Endothelial cell of umbilical vein (primary cell): ENCODE measurements at places on chromosomes 2 and 18.

DNA sequence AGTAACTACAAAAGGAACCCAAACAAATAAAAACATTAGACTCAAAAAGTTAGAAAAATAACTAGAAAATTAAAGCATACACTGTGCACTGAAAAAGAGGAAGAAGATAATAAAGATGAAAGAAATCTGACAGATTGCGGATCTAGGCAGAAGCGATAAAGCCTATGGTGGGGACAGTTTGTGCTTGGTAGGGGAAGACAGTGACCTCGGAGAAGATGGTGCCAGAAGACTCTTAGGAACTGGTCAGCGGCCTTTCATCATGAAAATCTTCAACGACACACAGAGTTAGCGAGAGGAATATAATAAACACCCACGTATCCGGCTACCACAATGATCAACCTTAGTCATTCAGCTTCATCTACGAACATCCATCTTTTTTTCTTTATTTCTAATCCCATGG, 180.5 kb downstream of the HDAC4 start:
- DNase-seq, result no peak

GRCh38 chr18:33717339-33717738, 139.3 kb downstream of the ASXL3 start:
- no peak for DNase-seq

GRCh38 chr2:163200741-163201140, 362.2 kb upstream of the KCNH7 start:
- DNase-seq, result no peak

GRCh38 chr18:62769216-62769615, 53.9 kb downstream of the PHLPP1 start:
- DNase-seq, result no peak

- no peak for DNase-seq
Measured at GRCh38 chr2:90207454-90208058, 1516.1 kb downstream of the RPIA start.

DNA sequence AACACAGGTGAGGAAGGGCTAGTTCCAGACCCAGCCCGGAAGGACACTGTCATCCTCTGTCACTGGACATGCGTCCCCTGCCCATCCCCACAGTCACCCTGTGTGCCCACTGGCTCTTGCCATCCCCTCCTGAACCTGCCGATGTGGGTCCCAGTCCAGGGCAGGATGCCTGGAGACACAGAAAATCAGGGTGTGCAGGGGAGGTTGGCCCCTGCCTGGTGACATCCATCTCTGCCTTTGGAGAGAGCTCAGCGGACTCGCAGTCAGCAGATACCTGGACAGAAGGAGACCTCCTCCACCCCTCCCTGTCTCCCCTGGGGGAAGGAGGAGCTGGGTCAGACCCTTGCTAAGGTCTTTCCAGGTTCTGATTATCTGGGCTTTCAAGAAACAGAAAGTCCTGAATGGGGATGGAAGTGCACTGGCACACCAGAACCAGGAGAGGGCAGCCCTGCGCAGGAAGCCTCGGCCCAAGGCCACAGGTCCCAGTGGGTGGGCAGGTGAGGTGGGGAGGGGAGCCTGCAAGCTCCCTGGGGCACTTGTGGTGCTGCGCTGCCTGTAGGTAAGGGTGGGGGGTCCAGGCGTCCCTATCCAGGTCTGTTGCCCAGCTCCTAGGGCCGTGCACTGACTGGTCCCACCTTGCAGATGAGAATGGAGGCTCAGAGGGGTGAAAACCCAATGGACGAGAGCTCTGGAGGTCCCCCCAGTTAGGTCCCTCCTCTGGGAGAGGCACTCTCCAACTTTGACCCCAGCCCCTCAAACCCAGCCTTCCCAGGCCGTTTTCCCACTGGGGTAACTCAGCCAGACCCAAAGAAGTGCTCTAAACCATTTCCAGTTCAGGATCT, 9.7 kb upstream of the OTOS start:
- peak; percentile 22 for DNase-seq

GRCh38 chr2:107932979-107933378, 53.3 kb upstream of the SLC5A7 start:
- no peak for DNase-seq

- no peak for DNase-seq
Measured at GRCh38 chr18:63832470-63832869, 55.0 kb upstream of the SERPINB2 start.

GRCh38 chr2:60602828-60603532, 49.5 kb upstream of the BCL11A start:
- DNase-seq, result no peak

- no peak for DNase-seq
Measured at GRCh38 chr2:96151595-96152303, 6.5 kb upstream of the DUSP2 start.

DNA sequence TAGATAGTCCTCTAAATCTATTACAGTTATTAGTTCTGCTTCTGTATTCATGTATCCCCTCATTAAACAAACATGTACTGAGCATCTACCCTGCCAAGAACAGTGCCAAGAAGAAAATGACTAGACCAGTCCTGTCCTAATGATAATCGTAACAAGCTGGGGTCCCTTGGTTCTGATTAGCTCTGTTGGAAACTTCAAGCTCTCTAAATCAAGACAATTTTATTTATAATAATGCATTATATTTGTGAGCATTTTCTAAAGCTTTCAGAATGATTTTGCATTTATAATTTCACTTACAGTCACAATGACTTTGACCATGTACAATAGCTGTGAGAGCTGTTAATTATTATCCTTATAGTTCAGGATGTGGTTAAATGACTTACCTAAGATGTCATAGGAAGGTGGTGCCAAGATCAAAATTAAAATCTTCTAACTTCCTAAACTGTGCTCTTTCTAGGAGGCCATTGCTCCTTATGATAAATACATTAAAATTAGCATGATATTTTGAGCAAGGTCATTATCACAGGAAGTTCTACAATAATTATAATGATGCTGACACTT, 336.5 kb upstream of the SLC39A10 start:
- no peak for DNase-seq

DNA sequence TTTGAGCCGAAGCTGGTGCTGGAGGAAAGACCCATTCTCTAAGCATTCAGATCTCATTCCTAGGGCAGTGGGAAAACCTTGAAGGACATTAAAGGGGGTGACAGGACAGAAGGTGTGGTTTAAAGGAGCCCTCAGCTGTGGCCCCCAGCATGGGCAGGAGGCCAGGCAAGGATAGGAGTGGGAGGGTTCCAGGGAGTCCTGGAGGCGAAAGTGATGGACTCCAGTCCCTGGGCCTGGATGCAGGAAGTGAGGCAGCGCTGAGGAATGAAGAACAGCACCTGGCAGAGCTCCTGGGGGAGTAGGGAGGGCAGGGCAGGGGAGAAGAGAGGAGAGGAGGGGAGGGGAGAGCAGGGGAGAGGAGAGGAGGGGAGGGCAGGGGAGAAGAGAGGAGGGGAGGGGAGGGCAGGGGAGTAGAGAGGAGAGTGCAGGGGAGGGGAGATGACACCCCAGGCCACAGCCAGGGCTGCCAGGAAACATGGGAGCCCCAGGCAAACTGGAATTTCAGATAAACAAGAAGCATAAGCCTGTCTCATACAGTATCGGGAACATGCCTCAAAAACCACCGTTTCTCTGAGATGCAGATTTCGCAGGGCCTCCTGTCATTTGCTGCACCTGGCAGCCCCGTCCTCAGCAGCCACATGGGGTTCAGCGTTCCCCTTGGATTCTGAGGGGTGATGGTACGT, 5.7 kb downstream of the RAMP1 start:
- no peak for DNase-seq

DNA sequence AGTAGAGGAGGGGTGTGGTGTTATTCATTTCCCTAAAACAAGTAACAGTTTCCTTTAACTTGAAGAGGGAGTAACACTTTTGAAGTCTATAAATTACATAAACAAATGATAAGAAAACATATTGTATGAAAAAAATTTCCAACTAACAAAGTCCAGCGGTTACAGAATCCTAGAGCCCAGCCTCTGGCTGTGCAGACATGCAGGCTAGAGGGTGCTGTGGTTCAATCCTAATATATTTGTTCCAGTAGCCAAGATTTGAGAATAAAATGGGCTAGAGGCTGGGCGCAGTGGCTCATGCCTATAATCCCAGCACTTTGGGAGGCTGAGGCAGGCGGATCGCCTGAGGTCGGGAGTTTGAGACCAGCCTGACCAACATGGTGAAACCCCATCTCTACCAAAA, 56.9 kb downstream of the WDR75 start:
- peak; percentile 26 for DNase-seq

GRCh38 chr2:202187570-202187969, 50.8 kb downstream of the SUMO1 start:
- DNase-seq, result no peak

DNA sequence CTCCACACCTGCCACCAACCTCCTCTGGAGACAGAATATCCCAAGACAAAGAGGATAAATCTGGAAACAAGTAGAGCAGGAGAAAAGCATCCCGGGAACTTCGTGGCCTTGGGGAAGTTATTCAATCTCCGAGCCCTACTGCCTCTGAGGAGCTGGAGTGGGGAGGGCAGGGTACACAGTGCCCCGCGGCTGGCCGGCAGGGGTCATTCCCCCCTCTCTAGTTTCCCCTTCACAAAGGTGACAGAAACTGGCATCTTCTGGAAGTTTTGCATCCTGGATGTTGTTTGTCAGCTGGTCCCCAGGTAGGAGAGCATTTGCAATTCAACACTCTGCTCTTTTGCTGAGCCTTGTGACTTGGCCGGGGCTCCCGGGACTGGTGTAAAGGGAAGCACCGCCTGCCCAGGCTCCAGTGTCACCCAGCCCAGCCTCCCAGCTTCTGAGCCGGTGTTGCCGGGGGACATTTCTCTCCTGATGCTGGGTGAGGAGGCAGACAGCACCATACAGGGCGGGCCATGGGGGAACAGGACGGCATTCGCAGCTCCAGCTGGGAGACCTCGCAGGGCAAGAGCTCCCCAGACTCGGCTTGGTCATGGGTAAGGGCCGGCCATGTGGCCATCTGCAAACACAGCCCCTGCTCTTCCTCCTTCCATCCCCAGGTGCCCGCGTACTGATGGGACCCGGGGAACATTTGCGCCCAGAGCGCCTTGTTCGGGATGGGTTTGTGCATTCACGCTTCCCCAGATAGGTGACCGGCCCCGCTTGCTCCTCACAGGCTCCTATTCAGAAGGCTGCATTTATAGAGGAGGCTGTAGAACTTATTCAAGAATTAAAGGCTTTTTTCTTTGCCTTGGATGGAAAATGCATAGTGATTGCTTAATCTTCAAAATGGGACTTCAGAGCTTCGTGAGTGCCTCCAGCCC, 7.4 kb upstream of the NTSR2 start:
- no peak for DNase-seq

- peak; percentile 66 for DNase-seq
Measured at GRCh38 chr2:162153608-162154224, 1.7 kb upstream of the GCG start.

DNA sequence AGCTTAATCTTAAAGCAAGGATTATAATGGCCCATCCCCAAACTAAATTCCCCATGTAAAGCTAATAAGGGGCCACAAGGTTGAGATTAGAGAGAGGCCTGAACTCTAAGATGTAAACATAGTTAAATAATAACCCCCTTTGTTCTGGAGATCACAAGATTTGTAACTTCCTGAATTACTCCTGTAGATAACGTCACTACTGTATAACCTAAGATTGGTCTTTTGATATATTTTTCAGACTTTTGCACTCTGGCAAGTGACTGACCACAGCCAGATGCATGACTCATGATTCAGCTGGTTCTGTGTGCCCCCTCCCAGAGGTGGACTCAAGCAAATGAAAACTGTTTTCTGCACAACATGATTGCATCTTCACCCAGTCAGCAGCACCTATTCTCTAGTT, 686.0 kb upstream of the DDX18 start:
- DNase-seq, result no peak

DNA sequence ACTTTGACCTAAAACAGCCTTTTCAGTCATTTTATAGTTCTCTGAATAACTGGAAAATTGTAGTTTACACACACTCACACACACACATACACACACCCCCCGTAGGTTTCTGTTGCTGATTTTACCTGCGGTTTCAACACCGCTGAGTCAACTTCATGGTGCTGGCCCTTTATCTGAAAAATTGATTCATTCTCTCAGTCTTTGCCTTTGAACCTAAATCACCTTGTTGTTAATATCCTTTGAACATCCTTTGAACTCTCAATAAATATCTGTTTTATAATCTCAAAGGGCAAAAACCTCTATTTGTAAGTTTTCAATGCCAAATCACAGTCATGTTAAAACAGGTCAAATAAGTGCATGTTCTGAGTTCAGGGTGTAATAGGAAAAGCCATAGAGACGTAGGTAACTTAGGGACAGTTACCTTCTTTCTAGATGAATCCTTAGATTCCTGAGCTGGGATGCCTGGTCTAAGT, 109.0 kb upstream of the BZW1 start:
- DNase-seq, result no peak
